ENCODE measurements at places on chromosomes 4 and X. TPM values are rescaled to one million over a fixed set of nuclear protein-coding genes. Genes with fewer than 3 reads are reported as not detected.

RIPPLY1 gene
- total RNA-seq: not detected

PAGE5 gene
- total RNA-seq: not detected

RPA4 gene
- total RNA-seq: 0.41 TPM

CT45A1 gene
- not detected for total RNA-seq

PPEF2 gene
- not detected for total RNA-seq

COL25A1 gene
- total RNA-seq: not detected

STX18 gene
- 18.5 TPM for total RNA-seq

EFHC2 gene
- 0.21 TPM for total RNA-seq

SOX3 gene
- not detected for total RNA-seq

USP17L5 gene
- not detected for total RNA-seq

PTCHD1 gene
- total RNA-seq: not detected

ERCC6L gene
- total RNA-seq: 12.4 TPM

SLITRK2 gene
- not detected for total RNA-seq

TMLHE gene
- 10.8 TPM for total RNA-seq

STOX2 gene
- 3.0 TPM for total RNA-seq

BMP3 gene
- total RNA-seq: not detected

BEND4 gene
- not detected for total RNA-seq

SSX4B gene
- not detected for total RNA-seq

FAM47C gene
- not detected for total RNA-seq

SATL1 gene
- total RNA-seq: not detected

DMRTC1B gene
- not detected for total RNA-seq

IL15 gene
- 12.5 TPM for total RNA-seq

Data from A549 treated with CORT108297 at 1 μM for 4 hours (cell line).